ENCODE measurements at places on chromosomes 3 and 15.

DNA sequence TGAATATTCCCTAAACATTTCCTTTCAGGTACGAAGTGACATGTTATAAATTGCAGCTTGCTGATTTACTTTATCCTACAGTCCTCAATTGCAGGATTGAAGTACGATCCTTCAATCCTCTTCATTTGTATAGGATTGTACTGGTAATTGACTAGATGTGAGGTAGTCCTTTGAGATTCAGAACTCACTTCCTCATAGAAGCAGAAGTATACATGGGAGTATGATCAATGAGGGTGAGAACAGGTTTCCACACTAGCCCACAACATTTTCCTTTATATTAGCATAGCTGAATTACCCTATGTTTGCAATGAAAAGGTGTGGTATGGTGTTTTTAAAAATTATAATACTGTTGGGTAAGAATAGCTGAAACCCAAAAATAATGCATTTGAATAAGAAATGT lies 160.0 kb upstream of the UMPS start:
- DNase-seq: no peak

GRCh38 chr15:40766906-40767837 lies 2.6 kb upstream of the C15orf62 start:
- DNase-seq: no peak

DNA sequence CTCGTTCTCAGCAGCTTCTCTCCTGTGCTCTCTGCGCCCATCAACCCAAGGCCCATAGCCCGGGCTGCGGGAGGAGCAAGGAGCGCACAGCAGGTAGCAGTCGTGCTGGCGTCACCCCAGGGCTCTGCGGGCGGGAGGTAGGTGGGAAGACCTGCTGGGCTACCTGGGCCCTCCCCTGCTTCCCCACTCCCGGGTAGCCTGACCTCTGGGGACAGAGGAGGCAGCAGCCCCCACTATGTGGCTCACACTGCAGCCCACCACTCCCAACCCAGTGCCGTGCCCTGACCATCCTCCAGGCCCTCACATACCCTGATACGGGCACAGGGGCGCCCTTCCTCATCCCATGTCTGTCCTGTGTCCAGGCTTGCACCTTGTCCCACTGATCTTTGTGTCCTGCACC lies 171.0 kb downstream of the NSMCE3 start:
- DNase-seq: no peak

- DNase-seq: no peak
These were observed 281.8 kb upstream of the TGFBR2 start for GRCh38 chr3:30324587-30324986.

- no peak for DNase-seq
These were observed 73.8 kb downstream of the FLNB start for GRCh38 chr3:58082047-58082446.

DNA sequence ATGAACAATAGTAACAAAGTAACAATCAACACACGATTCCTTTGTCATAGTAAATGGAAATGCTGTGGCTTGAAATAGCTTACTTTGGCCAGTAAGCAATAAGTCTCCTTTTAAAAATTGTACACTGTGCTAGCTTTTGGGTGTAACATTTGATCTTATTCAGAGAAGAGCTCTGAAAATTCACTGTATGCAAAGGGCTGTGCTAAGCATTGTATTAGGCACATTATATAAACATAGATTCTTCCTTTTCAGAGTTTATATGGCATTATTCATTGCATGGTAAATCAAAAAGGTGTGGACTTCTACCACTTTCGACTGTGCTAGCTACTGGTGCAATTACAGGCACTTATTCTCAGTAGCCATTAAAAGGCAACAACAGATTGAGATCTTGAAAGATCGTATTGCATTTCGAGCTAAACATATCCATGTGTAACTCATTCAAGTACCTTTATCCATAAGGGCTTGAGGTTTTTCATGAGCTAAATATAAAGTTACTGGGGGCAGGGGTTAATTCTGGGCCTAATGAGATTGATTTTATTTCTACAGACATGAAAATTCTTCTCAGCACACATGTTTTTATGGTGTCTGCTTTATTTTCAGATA lies 246.8 kb downstream of the NR1D2 start:
- peak; percentile 52 for DNase-seq

DNA sequence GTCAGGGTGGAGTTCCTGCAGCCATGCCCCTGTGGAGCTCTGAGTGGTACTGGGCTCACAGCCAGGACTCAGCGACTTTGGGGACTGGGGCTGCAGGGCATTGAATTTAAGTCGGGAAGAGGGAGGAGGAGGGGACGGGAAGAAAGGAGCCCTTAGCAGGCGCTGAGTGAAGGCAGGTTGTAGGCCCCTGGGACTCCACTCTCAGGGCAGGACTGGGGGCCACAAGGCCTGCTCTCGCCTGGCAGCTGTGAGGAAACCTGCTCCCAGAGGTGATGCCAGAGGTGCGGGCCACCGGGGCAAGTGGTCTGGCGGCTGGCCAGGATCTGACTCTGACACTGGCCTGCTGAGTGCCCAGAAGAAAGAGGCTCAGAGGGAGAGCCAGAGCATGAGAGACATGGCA lies 73.5 kb downstream of the EPHB3 start:
- DNase-seq: no peak

GRCh38 chr15:96736384-96736783 lies 405.9 kb downstream of the NR2F2 start:
- DNase-seq: no peak

GRCh38 chr15:70327856-70328678 lies 230.3 kb upstream of the TLE3 start:
- DNase-seq: peak; percentile 62

DNA sequence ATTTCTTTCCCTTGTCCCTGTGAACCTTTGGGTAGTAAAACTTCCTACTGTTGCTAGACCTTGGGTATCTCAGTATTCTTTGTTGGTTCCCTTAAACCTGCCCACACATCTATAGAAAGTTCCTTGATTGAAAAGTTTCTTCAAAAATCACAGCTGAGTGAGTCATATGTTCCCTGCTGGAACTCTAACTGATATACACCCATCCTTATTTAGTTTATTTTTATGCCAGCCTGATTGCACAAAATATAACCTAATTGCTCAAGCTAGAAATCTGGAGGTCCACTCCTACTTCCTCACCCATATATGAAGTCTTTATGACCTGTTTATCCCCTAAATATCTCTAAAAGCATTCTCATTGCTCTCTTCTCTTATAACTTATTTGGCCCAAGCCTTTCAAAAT lies 13.7 kb upstream of the GJD2 start:
- DNase-seq: no peak

DNA sequence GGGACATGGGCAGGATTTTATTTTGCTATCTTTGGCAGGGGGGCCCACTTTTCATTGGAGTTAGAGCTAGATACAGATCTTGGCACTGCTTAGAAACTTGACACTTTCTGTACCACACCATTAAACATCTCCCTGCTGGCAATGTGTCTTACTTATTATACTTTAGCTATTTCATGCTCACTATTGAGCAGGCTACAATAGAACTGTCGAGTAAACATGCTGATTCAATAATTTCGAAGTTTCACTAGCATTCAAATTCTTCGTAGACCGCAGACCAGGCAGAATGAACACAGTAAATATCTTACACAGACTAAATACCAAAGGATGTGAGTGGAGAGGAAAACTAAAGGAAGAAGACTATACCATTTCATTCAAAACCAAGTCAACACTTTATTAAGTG lies 180.8 kb downstream of the UNC13C start:
- DNase-seq: no peak

DNA sequence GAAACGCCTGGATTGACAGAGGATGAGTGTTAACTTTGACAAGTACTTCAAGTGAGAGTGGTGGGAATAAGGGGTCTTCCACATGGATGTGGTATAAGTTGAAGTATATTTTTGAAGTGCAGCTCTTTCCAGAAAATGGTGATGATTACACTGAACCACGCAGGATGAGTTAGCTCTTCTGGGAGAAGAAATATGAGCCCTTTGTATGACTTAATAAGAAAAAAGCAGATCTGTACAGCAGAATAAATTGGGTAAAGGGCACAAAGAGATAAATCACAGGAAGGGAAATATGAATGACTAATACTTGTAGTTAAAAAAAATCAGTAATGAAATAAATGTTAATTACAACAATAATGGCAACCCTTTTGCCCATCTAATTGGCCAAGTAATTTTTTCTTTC lies 1.3 kb downstream of the CCR3 start:
- no peak for DNase-seq

GRCh38 chr15:51267703-51268083 lies 70.7 kb downstream of the CYP19A1 start:
- DNase-seq: peak; percentile 15

DNA sequence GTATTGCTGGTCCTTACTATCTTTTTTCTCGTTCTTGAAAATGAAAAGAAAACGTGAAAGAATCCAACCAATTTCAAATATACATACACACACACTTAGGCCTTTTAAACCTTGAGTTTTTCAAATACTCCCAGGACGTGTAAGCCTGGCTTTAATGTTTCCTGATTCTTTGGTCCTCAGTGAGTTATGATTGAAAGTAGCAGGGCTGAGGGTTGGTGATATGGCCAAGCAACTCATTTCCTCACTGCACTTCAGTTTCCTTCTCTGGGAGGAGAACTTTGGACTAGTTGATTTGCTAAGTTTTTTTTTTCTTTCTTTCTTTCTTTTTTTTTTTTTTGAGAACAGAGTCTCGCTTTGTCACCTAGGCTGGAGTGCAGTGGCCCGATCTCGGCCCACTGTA lies 34.6 kb downstream of the CHD2 start:
- DNase-seq: no peak

- no peak for DNase-seq
These were observed 28.8 kb downstream of the SMAD3 start for GRCh38 chr15:67094001-67094826.

DNA sequence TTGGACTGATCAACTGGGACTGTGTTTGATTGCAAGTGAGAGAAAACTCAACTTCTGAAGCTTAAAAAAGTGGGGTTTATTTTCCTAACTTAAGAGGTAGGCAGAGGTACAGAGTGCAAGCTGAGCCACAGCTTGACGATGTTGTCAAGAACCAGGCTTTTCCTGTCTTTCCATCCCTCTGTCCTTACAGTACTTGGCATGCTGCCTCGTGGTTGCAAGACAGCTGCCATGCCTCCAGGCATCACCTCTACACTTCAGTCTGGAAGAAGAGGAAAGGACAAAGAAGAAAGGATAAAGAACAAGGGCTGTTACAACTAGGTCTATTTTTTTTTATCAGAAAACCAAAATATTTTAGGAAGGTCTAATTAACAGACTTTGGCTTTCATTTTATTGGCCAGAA lies 51.8 kb upstream of the GALNT15 start:
- no peak for DNase-seq

DNA sequence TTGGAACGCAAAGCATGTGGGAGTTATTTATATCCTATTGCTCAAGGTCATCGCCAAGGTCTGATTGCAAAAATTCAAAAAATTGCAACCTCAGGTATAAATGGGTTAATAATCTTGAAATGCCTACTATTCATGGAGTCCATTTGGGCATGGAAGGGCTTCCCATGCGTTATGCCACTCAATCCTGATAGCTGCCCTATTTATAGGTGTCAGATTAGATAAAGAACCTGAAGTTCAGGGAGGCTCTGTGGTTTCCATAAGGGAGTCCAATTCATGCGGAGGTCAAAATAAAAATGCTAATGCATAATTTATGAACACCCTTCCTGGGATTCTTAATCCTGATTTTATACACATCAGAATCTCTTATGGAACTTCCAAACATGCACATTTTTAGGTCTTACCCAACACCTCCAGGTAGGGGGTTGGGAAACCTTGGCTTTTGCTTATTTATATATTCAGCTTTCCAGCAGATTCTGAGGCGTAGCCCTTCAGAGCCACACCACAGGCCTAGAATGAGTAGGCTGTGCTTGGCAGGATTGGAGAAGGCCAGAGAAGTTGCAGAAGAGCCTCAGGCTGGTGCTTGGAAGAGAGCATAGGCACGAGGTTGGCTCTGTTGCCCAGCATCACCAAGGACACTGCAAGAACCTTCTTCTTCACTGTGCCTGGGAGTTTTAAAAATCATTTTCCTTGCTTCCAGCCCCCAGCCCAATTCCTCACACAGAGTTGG lies 324.4 kb upstream of the CFAP20DC start:
- DNase-seq: no peak

GRCh38 chr15:99052205-99052604 lies 44.6 kb upstream of the PGPEP1L start:
- no peak for DNase-seq

GRCh38 chr15:73753250-73754130 lies at the start of gene INSYN1:
INSYN1 (minus strand) TSS chr15:73753351; CDS start chr15:73751130, 2,221 bp downstream.
- no peak for DNase-seq
